ENCODE measurements at places on chromosomes 13 and 19.

GRCh38 chr13:67857581-67858310 is 627.6 kb upstream of the PCDH9 start:
- DNase-seq = no peak

DNA sequence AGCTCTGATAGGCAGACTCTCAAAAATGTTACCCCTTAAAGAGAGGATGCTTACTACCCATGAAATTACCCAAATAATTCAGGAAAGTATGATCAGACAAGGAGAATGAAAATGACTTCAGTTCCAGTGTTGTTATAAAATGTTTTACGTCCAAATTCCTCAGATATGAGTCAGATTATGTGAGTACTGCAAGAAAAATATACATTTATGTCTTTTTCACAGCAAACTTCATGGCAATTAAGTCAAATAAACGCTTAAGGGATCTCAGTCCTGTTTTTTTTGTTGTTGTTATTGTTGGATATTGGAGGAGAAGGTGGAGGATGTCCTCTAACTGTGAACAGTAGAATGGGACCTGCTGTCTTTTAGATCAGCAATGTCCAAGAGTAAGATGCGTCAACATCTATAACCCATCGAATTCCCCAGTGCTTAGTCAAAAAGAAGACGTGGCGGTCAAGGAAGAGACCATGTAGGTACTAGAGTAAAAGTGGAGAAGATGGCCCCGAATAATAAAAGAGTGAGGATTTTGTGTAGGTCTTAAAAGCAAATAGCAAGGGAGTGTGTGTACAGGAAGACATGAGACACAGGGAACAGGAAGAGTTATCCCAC is 215.4 kb upstream of the IRS2 start:
- DNase-seq = no peak

- DNase-seq = no peak
These were observed 15.4 kb upstream of the SIGLEC6 start for GRCh38 chr19:51546650-51547396.

GRCh38 chr19:6000228-6000847 is 22.4 kb upstream of the RANBP3 start:
- DNase-seq = no peak

DNA sequence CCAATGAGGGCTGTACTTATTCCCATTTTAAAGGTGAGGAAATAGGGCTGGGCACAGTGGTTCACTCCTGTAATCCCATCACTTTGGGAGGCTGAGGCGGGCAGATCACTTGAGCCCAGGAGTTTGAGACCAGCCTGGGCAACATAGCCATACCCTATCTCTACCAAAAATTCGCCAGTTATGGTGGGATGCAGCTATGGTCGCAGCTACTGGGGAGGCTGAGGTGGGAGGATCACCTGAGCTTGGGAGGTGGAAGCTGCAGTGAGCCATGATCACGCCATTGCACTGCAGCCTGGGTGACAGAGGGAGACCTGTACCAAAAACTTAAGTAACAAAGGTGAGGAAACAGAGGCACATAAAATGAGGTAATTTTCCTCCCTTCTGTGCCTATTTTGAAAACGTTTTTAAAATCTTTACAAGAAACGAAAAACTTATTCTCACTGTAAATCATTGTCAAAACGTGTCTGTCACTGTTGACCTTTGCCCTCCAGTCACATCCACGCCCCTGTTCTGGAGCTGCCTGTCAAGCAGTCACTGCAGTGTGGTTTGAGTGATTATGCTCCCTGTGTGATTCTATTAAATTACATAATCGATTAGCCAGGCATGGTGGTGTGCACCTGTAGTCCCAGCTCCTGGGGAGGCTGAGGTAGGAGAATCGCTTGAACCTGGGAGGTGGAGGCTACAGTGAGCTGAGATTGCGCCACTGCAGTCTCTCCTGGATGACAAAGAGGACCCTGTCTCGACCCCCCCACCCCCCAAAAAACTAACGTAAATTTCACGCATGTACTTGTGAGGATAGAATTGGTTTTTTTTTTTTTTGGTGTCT is 12.5 kb downstream of the NOP53 start:
- no peak for DNase-seq

DNA sequence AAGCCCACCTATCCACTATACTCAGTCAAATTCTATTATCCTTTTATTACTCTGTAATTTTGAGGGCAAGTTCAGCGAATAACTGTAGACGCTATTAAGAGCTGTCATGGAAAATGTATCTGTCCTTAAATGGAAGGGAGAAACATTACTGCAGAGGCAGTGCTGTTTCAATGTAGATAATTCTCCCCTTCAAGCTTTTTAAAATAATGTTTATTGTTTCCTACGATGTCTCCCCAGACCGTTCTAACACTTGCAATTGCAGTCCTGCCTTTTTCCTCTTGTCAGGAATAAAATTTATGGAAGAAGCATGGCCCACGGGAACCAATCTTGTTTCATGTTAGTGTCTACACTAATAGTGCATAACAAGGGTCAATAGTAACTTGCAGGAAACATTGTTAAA is 159.5 kb downstream of the GPC6 start:
- DNase-seq = no peak

DNA sequence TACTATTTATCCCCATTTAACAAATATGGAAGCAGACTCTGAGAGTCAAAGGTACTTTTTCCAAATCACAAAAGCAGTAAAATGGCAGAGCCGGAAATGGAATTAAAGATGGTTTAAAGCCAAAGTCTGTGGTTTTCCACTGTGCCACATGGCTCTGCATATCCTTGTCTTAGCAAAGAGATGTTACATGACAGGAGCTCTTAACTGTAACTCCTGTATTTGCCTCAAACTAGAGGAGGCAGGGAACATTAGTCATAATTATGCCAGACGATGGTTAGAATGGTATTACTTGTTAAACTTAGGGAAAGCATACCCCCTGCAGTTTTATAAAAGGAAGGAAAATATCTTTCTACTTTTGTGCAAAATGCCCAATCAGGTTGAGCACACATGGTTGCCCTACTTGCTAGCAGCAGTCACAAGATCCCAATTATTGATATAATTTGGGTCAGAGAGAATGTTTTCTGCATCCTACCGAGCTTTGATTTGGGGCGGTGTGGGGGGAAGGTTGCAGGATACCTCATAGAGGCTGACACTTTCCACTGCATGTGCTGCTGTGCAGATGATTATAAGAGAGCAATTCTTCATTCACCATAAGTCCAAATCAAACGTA is 42.0 kb upstream of the MAB21L1 start:
- DNase-seq = no peak

GRCh38 chr13:41291246-41291645 is 19.8 kb upstream of the NAA16 start:
- no peak for DNase-seq

DNA sequence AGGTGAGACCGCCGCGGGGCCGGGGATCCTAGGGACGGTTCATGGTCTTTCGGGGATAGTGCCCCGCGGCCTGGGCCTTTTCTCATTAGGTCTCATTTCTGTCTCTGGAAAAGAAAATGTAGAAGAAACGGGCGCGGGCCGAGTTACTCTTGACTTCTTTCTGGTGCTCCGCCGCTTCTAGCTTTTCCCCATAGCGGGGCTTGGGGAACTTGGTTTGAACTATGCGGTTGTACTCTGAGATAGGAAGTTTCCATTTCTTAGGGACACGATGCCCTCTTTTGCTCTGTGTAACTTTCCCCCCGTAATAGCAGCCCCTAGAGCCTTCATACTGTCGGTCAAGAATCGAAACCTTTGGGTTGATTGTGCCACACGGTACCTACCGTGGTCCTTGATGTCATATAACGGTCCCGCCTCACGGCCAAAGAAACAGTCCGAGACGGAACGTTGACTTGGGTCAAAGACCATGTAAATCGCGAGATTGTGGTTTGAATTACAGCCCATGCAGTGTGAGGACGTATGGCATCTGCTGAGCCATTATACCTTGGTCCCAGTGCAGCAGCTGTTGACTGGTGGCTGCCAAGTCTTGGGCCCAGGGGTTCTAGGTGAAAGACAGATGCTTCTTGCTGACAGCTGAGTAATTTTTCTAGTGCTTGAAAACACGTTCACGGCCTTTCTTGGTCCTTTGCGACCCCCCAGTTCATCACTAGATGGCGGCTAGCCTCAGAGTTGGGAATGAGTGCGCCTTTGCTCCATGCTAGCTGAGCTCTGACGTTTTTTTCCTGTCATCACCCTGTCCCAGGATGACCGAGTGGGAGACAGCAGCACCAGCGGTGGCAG is 487 bp downstream of the RPS5 start:
- peak; percentile 17 for DNase-seq

GRCh38 chr13:44275381-44275780 is 98.2 kb upstream of the SERP2 start:
- DNase-seq = no peak

- no peak for DNase-seq
These were observed 79.1 kb downstream of the DNAJC3 start for GRCh38 chr13:95756072-95756471.

GRCh38 chr19:45087531-45087930 is 5.4 kb upstream of the PPP1R37 start:
- DNase-seq = no peak

GRCh38 chr13:93060144-93060543 is 166.5 kb upstream of the GPC6 start:
- DNase-seq = no peak

DNA sequence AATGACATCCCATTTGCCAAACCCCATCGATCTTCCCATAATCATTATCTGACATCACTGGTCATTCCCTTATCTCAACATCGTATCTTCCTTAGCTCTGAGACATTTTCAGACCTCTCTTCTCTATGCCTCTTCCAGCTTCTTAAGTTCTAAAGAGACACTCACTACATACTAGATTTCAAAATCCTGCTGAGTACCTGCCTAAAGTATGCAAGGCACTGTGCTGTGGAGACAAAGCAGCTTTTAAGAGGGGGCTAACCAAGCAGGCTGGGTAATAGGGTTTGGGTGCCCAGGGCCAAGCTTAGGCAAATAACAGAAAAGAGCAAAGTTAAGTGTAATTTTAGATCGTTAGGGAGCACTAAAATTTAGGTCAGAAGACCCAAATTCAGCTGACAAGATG is 3.4 kb upstream of the POMP start:
- no peak for DNase-seq

DNA sequence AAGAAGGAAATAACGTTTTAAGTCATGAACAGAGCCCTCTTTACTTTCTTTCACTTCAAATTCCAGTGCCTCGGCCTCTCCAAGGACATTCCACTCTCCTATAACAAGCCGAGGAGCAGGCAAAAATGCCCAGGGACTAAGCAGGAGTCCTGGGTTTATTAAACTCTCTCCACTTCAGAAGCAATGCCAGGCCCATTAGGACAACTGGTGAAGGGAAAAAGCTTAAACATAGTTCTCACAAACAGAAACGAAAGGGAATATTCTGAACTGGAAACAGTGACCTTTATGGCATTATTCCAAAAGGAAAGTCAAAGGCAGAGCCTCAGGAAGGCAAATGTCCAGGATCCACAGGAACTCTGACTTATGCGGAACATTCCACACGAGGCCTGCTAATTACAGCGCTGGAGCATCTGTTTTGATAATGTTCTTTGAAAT is 30.9 kb upstream of the MED4 start:
- peak; percentile 37 for DNase-seq

DNA sequence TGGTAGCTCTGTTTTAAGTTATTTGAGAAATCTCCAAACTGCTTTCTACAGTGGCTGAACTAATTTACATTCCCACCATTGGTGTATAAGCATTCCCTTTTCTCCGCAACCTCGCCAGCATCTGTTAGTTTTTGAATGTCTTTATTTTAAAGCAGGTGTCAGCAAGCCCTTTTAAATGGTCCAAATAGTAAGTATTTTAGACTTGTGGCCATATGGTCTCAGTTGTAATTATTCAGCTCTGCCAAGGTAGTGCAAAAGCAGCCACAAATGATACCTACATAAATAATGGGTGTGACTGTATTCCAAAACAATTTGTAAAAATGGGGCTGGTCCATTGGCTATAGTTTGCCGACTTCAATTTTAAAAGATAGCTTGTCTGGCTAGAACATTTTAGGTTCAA is 58.7 kb upstream of the TMTC4 start:
- DNase-seq = no peak

DNA sequence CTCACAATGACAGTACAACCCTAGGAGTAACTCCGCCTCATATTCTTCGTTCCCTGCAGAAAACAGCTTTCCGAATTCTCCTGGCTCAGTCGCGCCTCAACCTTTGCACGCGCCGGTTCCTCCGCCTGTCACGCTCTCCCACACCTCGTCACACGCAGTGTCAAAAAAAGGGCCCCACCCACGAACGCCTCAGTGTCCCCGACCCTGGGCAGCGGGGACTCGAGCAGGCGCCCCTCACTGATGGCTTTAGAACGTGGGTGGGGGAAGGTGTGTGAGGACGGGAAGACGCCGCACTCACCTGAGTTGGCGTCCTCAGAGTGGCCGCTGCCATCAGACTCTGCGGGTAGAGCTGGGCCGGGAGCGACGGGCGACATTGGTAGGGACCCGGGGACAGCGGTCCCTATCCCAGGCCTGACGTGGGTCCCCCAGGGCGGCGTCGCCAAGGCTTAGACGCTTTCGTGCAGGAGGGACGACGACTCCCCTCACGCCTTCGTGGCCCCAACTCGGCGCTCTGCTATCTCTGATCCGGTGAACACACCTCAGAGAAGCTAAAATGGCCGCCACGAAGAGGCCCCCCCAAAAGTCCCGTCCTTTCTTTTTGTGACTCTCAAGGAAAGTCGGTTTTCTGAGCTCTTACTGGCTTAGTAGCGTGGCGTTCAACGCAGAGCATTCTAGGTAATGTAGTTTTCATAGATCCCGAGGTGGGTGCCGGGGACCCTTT is at the start of gene ZNF154:
ZNF154 (minus strand) TSS at position 564 of the 721 bp plus-strand sequence; CDS start at position 331, 233 bp downstream.
- peak; percentile 85 for DNase-seq

DNA sequence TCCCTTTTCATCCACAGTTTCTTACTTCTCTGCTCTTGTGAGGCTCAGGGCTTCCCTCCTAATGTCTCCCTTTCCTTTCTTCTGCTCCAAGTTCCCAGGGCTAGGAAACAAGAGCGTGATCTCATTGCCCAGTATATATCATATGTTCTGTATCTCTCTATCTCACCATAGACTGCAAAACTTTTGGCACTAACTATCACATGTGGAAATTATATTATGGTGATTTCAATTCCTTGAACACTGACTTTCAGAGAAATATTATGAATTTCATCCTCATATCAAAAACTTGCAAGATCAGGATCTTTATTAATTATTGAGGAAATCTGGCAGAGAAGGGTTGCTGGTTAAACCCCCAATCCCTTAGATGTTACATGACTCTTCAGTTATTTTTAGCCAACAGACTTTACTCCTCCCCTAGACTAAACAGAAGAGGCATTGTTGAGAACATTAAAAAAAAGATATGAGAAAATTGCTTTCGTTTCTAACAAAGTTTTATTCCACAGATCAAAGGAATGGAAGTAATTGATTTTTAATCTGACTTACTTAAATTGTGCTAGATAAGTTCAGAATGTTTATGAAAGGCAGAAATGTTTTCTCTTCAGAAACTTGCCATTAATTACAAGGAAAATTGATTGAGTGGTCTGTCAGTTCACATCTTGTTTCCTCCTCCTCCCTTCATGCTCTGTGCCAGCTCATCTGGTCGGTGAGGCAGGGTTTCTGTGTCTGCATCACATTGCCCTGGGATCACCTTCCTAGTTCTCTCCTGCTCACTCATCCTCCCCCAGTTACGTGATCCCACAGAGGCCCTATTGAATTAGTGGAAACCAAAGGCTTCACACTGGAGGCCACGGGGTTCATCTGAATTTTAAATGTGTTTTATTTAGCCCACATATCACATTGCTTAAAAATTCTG is 378.5 kb downstream of the LMO7 start:
- DNase-seq = no peak
